Activated naive CD4-positive, alpha-beta T cell treated with anti-CD3 and anti-CD28 coated beads for 36 hours (primary cell): ENCODE measurements at places on chromosomes 4 and X.

- no peak overlapping the region for H3K27ac ChIP-seq
- no peaks in the 10 kb centered on the region for H3K4me1 ChIP-seq
- H3K4me3 ChIP-seq = no peak overlapping the region
- H3K36me3 ChIP-seq = no peaks in the 10 kb centered on the region
- H3K27me3 ChIP-seq = peaks cover 4% of the 10 kb centered on the region
Measured at GRCh38 chr4:6378493-6379445, 93.6 kb downstream of the PPP2R2C start.

DNA sequence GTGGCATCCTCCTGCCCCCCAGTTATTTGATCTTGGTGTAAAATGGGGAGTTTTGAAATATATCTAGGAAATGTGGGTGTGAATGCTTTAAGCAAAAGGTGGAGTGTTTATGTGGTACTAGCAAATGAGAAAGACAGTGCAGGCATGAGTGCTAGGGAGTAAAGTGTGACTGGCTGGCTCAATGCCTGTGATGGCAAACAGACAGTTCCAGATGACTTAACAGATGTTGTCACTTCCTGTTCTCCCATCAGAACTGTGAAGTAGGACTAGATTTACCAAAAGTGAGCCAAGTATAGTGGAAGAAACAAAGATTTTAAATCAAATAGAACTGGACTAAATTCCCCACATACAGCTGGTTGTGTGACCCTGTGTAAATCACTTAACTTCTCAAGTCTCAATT lies 8.4 kb upstream of the AMOT start:
- DNase-seq = no peak
- no peak overlapping the region for H3K4me3 ChIP-seq
- H3K36me3 ChIP-seq = no peaks in the 10 kb centered on the region
- H3K4me1 ChIP-seq = peaks cover 12% of the 10 kb centered on the region
- H3K27ac ChIP-seq = no peak overlapping the region
- H3K27me3 ChIP-seq = no peaks in the 10 kb centered on the region

DNA sequence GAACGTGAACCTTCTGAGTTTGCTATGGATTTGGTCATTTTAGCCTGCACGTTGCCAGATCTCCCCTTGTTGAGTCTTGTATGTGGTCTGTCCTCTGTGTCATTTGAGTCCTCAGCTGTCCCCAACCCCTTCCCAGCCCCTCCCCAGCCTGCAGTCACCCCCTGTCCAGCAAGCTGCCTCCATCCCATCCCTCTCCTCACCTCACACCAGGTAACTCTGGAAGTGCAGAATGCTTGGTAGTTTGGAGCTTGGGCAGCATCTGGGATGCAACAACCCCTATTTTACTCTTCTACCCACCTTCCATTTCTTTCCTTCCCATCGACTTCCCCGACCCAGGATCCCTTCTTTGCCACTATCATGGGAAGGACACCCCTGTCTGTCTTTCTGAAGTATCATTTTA lies 18.4 kb downstream of the GABRQ start:
- no peak overlapping the region for H3K4me3 ChIP-seq
- H3K27me3 ChIP-seq = peaks cover 4% of the 10 kb centered on the region
- no peaks in the 10 kb centered on the region for H3K36me3 ChIP-seq
- DNase-seq = no peak
- no peak overlapping the region for H3K27ac ChIP-seq

DNA sequence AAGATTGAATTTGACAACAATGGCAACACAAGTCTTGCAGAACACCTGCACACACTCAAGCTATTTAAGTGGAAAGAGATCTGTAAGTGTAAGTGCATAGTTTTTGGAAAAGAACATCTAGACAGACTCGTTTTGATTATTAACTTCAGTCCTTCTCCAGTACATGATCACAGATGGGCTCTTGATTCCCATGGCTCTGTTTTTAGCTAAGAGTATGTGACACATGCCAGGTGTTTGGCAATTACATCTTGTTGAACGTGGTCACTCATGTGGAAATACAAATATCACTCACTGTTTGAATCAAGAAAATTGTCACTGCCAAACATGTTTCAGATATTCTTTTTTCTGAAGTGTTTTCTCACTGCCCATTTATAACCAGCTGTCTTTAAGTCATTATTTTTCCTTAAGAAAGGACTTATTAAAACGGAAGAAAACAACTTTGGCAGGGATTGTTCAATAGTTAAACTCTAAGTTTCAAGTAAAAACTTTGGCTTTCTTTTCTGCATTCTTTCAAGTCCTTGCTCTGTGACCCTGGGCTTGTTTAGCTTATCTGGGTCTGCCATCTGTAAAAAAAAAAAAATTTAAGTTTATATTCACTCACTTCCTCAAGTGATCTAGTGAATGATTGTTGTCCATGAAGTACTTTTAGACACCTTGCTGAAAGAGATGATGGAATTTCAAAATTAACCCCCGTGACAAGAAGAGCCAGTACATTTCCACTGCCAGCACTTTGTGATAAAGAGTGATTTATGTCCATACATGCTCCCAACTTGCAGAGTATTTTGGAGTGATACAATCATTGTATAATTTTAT lies 125.4 kb downstream of the ATXN3L start:
- no peaks in the 10 kb centered on the region for H3K36me3 ChIP-seq
- no peak for DNase-seq
- H3K27ac ChIP-seq = no peak overlapping the region
- peaks cover 3% of the 10 kb centered on the region for H3K4me1 ChIP-seq
- H3K4me3 ChIP-seq = no peak overlapping the region
- no peaks in the 10 kb centered on the region for H3K27me3 ChIP-seq

DNA sequence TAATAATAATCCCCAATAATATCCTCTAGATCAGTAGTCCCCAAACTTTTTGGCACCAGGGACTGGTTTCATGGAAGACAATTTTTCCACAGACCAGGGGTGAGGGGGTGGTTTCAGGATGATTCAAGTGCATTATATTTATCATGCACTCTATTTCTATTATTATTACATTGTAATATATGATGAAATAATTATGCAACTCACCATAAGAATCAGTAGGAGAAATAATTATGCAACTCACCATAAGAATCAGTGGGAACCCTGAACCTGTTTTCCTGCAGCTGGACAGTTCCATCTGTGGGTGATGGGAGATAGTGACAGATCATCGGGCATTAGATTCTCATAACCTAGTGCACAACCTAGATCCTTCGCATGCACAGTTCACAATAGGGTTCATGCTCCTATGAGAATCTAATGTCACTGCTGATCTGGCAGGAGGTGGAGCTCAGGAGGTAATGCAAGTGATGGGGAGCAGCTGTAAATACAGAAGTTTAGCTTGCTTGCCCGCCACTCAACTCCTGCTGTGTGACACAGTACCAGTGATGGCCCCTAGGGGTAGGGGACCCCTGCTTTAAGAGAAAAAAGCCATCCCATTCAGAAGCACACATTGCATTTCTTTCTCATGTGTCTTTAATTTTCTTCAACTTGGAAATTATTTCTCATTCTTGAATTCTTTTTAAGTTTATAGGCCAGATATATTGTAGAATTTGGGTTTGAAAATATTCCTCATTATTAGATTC lies 16.0 kb upstream of the SH3RF1 start:
- H3K27me3 ChIP-seq = peaks cover 2% of the 10 kb centered on the region
- H3K4me3 ChIP-seq = no peak overlapping the region
- H3K27ac ChIP-seq = no peak overlapping the region
- DNase-seq = no peak
- H3K36me3 ChIP-seq = no peaks in the 10 kb centered on the region

DNA sequence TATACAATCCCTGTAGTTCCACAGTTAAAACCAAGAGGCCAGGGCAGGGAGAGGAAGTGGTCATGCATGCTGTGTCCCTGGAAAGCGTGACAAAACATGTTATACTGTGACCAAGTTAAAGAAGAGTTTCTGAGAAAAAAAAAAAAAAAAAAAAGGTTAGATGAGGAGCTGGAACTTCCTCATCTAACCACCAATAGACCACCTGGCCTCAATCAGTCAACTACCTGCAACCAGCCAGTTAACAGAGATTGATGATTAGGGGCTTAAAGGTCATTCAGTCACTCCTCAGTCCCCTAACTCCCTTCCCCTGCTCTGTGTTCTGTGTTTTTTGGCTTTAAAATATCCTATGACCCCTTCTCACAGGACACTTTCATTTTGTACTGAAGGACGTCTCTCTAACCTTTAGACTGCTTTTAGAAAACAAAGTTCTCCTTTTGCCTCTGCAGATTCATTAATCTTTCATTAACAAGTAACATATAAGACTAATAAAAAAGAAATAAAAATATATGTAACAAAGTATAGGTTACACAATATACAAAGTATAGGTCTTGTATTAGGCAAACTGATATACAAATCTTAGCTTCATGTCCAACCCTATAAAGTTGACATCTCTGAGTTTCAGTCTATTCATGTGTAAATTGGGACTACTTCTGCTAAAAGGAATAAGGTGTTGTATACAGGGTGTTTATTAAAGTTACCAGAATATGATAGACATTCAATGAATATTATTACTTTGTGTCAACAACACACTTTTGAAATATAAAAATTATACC lies 179.1 kb upstream of the NDST4 start:
- no peaks in the 10 kb centered on the region for H3K4me1 ChIP-seq
- H3K27me3 ChIP-seq = no peaks in the 10 kb centered on the region
- H3K27ac ChIP-seq = no peak overlapping the region

DNA sequence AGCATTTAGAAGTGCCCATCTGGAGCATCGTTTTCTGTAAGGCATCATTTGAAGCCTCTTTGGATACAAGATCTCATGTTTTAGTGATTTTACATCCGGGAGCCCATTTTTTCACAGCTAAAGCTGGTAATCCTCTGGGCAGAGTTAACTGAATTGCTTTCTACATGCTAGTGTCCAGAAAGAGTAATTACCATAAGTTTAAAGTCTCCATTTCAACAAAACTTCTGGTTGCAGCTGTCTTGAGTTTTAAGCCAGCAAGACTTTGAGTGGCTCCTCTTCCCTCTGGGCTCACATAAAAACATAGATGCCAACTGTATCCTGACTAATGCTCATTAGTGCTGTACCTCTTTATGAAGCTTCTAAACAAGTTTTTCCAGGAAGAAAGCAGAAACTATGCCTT lies 65.4 kb downstream of the GPRIN3 start:
- no peaks in the 10 kb centered on the region for H3K27me3 ChIP-seq
- peaks cover 7% of the 10 kb centered on the region for H3K36me3 ChIP-seq
- DNase-seq = no peak
- no peak overlapping the region for H3K27ac ChIP-seq

DNA sequence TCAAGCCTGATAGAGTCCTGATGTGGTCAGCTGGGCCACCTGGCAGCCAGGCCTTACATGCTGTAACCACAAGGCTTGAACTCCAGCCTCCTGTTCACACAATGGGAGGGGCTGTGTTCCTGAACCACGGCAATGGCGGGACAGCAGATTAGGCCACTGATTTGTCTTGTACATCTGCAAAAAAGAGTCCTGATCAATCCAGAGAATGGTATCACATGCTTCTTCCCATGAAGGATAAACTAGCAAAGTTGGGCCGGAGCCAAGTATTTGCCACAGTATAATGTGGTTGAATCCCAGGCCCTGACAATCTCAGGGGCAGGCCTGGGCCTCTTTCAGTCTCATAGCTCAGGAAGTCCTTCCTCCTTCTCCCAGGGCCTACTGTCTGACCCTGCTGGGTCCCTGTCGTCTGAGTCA lies 2182.5 kb upstream of the AGA start:
- H3K4me1 ChIP-seq = no peaks in the 10 kb centered on the region
- no peak overlapping the region for H3K27ac ChIP-seq
- H3K36me3 ChIP-seq = no peaks in the 10 kb centered on the region

GRCh38 chr4:105679186-105679585 lies 29.3 kb downstream of the INTS12 start:
- H3K4me1 ChIP-seq = no peaks in the 10 kb centered on the region
- H3K36me3 ChIP-seq = peaks cover 10% of the 10 kb centered on the region
- no peak for DNase-seq
- H3K4me3 ChIP-seq = no peak overlapping the region
- H3K27ac ChIP-seq = no peak overlapping the region

- no peaks in the 10 kb centered on the region for H3K36me3 ChIP-seq
- H3K27me3 ChIP-seq = no peaks in the 10 kb centered on the region
- H3K27ac ChIP-seq = no peak overlapping the region
- no peak overlapping the region for H3K4me3 ChIP-seq
- no peaks in the 10 kb centered on the region for H3K4me1 ChIP-seq
- DNase-seq = no peak
Measured at GRCh38 chrX:40310016-40310415, 212.3 kb upstream of the BCOR start.

DNA sequence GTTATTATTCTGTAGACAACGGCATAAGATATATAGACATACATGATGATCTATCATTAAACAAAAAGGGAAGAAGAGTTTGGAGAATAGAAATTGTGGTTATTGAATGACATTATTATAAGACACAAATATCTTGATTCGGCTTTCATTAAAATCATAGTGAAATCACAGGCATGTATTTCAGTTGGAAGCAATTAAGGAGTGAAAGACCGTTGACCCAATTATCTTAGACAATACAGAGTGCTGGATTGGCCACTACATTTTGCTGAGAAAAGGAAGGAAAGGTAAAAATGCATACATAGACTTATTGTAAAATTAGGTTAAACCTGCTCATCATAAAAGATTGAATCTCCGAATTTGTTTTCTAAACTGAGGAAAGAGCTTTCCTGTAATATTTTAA lies 209.8 kb downstream of the KCNIP4 start:
- no peaks in the 10 kb centered on the region for H3K27me3 ChIP-seq
- no peak overlapping the region for H3K27ac ChIP-seq
- H3K4me3 ChIP-seq = no peak overlapping the region
- DNase-seq = no peak

- H3K4me1 ChIP-seq = no peaks in the 10 kb centered on the region
- H3K36me3 ChIP-seq = no peaks in the 10 kb centered on the region
- no peak overlapping the region for H3K27ac ChIP-seq
- no peak overlapping the region for H3K4me3 ChIP-seq
- no peaks in the 10 kb centered on the region for H3K27me3 ChIP-seq
- DNase-seq = no peak
Measured at GRCh38 chr4:7075962-7076695, 8.3 kb upstream of the GRPEL1 start.

GRCh38 chr4:5638976-5639375 lies 69.4 kb downstream of the EVC2 start:
- H3K4me1 ChIP-seq = no peaks in the 10 kb centered on the region
- H3K36me3 ChIP-seq = no peaks in the 10 kb centered on the region
- no peak overlapping the region for H3K4me3 ChIP-seq
- no peak for DNase-seq

DNA sequence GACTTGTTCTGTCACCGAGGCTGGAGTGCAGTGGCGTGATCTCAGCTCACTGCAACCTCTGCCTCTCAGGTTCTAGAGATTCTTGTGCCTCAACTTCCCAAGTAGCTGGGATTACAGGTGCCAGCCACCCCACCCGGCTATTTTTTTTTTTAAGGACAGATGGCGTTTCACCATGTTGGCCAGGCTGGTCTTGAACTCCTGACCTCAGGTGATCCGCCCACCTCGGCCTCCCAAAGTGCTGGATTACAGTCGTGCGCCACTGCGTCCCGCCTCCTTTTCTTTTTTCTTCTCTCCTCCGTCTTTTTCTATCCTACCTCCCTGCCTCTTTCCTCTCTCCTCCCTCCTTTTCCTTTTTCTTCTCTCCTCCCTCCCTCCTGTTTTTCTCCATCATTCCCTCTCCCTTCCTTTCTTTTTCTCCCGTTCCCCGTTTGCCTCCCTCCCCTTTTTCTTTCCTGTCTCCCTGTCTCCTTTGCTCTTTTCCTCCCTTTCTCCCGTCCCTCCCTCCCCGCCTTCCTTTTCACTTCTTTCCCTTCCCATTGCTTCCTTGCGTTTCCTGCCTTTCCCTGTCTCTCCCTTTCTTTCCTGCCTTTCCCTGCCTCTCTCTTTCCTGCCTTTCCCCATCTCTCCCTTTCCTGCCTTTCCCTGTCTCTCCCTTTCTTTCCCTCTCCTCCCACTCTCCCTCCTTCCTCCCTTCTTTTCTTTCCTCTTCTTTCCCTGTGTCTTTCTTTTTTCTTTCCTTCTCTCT lies 2.1 kb upstream of the SLC25A6 start:
- peak overlapping the region; percentile 91 for H3K4me3 ChIP-seq
- DNase-seq = no peak
- no peaks in the 10 kb centered on the region for H3K27me3 ChIP-seq
- peak overlapping the region; percentile 77 for H3K27ac ChIP-seq
- peaks cover 34% of the 10 kb centered on the region for H3K36me3 ChIP-seq
